DMS53 (cell line): ENCODE measurements at places on chromosomes 3 and 15.
A peak's percentile ranks its signal among the peaks of the same experiment; 100 is the strongest.

DNA sequence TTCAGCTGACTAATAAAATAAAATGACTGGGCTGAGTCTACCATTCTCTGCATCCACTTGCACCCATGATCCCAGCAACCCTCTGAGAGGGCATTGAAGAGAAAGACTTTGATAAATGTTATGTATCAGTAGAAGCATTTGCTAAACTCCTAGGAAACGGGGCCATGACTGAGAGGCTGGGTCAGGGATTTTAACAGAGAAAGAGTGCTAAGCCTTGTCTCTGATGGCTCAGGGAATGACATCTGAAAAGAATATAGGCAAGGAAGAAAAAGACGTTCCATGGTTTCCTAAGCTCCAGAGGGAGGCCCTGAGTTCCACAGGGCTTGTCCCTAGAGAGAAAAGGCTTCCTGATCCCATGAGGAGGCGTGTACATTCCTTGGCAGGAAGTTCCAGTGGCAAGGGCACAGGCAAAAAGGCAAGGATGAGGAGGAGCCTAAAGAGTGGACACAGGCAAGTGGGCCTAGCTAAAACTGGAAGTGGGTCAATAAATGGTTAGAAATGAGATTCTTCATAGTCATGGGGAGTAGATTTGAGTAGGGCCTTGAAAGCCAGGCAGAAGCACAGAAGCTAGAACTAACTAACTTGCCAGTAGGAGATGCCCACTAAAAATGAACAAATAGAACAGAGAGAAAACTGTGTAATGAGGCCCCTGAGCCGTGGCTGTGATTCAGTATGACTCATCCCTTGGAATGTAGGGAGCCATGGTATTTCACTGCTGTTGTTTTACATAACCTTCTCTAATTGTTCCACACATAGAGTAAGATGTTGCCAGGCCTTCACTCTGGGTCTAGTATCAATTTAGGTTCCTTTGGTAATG is 44.9 kb upstream of the MANF start:
- DNase-seq, result peak; percentile 14

DNA sequence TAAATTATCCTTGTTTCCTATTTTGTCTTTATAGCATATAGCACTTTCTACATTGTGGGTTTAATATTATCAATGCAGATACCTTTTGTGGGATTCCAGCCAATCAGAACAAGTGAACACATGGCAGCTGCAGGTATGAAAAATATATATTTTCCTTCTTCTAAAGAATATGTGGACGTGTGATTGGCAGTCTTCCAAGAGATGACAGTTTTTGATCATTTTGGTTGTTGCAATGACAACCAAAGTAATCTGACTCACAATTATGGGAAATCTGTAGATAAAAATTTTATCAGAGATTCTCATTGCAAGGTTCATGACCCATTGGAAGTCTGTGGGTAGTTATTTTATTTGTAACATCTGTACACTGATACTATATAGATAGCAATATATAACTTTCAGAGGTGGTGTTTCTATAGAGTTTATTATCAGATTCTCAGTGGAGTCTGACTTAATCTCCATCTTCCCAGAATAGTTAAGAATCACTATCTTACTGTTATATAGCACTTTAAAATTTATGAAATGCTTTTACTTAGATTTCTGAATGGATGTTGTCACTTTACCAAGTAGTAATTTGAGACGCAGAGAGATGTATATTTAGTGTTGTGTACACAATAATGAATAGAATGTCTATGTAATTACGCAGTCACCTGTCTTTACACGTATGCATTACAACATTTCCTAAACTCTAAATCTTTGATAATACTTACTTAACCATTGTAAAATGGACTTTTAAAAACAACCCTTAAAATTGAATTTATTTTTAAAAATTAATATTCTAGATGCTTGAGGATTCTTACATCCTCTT is 82.5 kb downstream of the STT3B start:
- peak; percentile 46 for DNase-seq

DNA sequence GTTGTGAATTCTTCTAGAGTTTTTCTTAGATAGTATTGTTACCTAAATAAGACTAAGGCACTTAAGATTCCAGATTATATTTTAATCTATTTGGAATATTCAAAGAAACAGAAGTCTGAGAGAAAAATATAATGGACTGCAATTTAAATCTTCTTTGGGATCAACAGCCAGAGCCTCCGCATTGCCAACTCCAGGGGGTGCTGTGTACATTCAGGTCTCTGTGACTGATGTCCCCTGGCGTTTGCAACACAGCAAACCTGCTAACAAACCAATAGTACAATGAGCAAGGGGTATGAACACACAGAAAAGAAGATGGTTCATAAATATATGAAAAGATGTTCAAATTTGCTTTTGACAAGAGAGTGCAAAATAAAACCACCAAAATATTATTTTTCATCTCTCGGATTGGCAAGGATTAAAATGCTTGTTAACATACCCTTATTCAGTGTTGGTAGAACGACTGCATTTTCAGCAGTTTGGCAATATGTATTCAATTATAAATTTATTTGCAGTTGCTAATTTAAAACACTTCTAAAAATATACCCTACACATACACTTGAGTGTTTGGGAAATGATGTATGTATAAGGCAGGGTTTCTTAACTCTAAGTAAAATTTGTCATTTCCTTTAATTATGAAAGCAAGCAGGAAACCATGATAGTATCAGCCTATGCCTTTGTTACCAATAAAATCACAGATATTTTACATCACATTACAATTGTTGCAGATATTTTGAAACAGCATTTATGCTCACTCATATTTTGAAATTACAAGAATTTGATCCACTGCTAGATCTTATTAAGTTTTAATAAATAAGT is 16.1 kb upstream of the TM4SF1 start:
- peak; percentile 86 for DNase-seq

DNA sequence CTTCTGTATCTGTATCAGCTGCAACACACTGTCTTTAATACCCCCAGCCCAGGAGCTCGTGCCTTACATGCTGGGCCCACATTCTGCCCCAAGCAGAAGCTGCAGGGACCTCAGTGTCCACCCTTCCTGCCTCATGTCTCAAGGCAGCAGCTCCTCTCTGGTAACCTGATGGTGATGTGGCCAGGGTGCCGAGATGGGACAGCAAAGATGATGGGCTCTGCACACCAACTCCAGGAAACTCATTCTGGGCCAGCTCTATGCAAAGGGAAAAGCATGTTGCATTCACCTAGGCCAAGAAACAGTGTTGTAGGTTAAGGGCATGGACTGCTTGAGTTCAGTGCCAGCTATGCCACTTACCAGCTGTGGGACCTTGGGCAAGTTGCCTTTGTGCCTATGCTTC is 79.5 kb upstream of the PRR23C start:
- no peak for DNase-seq

DNA sequence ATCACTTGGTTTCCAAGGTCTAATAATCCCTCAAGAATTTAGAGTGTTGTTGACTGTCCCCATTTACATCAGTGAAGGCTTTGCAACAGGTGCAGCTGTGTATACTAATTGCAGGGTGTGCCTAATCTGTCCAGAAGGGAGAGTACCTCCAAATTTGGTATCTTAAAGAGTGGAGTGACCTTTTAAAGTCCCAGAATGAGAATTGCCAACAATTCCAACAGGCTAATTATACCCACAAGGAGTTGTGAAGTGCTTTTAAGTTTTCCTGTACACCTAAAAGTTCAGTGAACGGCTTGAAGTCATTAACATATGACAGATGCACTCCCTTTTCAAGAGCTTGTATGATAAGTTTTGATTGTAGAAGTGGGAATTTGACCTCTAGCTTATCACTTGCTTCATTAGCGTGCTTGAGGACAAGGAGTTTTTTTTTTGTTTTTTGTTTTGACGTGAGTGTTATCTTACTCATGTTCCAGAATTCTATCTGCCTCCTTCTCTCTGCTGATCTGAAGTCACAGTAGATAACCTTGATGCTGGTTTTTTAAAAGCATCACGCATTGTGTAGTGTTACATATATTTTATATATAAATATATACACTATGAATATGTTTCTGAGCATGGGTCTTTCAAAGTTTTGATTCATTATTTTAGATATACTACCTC is 26.3 kb downstream of the CDIN1 start:
- DNase-seq, result no peak

DNA sequence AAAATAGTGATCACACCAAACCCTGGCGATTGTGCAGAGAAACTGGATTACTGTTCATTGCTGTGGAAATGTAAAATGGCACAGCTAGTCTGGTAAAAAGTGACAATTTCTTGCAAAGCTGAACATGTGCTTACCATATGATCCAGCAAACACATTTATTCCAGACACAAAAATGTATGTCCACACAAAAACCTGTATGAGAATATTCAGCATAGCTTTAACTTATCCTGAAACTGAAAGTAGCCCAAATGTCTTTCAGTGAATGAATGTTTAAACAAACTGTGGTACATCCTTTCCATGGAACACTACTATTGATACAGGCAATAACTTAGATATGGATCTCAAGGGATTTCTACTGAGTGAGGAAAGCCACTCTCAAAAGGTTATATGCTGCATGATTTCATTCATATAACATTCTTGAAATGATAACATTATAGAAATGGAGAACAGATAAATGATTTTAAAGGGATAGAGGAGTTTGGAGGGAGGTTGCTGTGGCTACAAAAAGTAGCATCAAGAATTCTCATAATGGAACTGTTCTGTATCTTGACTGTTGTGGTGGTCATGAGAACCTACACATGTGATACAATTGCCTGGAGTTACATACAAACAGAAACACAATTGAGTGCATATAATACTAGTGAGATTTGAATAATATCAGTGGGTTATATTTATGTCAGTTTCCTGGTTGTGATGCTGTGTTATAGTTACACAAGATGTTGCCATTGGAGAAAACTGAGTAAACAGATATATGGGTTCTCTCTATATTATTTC is 70.7 kb upstream of the DPH6 start:
- DNase-seq, result no peak

GRCh38 chr3:98581474-98581873 is 11.9 kb downstream of the CPOX start:
- DNase-seq, result no peak

DNA sequence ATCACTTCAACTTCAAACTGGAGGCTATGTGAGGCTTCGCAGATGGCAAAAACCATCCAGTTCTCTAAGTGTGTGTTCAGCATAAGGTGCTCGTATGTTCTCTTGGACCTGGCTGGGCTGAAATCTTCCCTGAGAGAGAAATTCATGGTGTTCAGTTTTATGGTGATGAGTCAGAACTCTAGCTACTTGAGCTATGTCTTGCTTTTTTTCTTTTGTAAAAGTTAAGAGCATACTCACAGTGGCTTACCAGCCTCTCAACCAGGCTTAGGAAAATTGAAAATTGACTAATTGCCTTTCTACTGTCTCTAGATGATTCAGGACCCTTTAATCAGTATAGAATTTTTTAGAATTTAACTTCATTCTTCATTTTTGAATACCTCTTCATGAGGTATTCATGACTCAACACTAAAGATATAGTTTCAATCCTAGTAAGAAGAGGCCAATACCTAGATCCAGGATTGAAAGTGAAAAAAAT is 617.5 kb downstream of the TBL1XR1 start:
- peak; percentile 22 for DNase-seq

DNA sequence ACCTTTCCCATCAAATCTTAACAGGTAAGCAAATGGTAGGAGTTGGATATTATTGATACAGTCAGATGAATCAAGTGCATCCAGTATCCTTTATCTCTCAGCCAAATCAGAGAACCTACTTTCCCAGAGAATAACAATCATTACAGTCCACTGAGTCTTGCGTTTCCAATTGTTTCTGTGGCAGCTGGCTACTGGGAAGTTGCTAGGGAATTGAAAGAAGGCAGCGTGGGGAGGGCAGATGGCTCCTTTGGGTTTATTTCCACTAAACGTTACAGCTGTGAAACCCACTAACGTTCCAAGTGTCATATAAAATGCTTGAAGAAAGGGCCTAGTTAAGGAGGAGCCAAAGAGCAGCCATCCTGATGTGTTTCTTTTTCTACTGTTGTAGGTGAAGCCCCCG is 78.4 kb downstream of the WDR72 start:
- DNase-seq, result no peak

- no peak for DNase-seq
Observed at GRCh38 chr3:71277341-71277740, 306.2 kb downstream of the FOXP1 start.

DNA sequence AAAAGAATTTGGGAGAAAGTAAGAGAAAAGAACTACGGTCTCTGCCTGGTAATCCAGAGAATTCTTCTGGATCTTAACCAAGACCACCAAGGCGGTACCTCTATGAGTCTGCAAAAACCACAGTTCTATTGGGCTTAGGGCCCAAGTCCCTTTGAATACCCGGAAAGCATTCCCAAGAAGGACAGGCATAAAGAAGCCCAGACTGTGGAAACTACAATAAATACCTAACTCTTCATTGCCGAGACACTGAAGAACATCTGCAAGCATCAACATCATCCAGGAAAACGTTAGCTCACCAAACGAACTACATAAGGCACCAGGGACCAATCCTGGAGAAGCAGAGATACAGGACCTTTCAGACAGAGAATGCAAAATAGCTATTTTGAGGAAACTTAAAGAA is 162.3 kb upstream of the TMC3 start:
- DNase-seq, result no peak

DNA sequence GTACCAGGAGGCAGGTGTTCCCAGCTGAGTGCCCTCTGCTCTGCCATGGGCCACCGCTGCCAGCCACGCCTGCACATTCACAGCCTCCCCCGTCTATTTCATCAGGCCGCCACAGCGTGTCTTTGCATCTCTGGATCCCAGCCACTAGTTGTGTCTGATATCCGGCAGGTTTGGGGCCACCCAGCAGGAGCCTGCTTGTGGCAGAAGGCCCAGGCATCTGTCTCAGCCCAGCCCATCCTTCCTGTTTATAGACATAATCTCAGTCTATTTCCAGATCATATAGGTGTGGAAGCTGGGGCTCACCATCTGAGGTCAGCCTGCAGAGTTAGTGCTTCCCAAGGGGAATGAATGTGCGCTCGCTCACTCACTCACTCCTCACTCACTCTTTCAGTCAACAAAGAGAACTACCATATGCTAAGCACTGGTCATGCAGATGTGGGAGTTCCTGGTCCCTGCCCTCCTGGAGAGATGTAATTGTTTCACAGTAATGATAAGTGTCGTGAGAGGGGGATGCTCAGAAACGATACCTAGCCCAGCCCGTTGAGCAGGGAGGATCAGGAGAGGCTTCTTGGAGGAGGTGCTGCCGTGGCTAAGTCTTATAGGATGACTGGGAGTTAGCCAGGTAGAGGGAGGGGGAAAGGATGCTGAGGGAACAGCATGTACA is 60.6 kb downstream of the FGD5 start:
- no peak for DNase-seq

DNA sequence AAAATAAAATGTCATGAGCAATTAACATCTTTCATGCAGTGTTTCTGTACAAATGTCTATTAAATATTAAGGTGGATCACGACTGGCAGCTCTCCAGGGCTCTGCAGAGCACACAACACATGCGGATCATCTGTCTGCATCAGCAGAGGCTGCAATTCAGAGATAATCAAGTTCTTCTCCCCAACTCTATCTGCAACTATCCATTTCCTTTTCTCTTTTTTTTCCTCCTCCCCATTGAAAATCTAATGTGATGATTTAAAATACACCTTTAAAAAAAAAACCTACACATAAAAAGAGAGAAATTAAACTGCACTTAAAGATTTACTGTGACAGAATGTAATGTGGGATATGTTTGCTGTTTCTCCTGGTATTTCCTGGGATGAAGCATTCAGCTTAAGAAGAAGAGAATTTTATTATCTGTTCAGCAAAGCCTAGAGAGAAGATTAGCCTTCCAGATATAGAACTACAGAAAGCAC is 352.6 kb upstream of the CCDC54 start:
- no peak for DNase-seq
